ENCODE measurements at places on chromosomes 13 and 19.

DNA sequence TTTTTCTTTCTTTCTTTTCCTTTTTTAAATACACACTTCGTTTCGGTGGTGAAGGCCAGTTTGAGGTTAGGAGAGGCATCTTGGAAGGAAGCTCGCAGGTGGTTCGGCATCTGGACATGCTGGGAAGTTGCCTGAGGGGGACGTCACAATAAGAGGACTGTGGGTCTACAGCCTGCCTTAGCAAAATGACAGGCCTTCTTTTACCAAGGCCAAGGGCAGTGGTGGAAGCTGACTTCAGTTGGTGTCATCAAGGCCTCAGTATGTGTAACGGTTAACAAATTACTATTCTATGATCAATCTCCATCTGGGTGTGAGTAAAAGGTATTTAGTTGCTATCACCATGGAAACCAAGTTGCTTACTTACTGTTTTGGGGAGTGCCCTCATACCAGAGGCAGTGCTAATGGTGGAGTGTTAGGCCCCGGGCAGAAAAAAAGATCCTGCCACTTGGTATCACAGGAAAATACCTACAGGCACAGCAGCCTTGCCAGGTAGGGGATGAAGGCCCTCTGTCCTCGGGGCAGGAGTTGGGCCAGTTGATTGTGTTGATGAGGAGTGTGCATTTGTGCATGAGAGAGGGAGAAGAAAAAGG, 10.3 kb downstream of the ACTN4 start:
- DNase-seq = no peak

GRCh38 chr19:38142176-38143035, 81.6 kb downstream of the DPF1 start:
- DNase-seq = peak; percentile 9

DNA sequence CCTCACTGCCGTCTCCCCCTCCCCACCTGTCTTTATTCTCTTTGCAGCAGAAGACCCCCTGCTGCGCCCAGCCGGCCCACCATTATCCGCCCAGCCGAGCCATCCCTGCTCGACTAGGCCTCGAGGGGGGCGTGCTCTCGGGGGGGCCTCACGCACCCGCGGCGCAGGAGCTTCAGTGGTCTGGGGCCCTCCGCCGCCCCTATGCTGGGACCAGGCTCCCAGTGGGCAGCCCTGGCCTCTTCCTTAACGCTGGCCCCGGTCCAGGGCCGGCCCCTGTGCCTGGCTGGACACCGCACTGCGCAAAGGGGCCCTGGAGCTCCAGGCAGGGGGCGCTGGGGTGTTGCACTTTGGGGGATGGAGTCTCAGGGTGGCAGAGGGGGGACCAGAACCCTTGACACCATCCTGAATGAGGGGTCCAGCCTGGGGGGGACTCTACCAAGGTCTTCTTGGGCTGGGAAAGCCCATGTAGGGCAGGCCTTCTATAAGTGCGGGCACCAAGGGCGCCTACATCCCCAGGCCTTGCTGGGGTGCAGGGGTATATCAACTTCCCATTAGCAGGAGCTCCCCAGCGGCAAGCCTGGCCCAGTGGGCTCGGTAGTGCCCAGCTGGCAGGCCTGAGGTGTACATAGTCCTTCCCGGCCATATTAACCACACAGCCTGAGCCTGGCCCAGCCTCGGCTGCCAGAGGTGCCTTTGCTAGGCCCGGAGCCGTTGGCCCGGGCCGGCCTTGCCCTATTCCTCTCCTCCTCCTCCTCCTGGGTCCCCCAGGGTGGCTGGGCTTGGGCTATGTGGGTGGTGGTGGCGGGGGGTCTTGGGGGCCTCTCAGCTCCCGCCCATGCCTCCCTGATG, 4.9 kb downstream of the TMED1 start:
- no peak for DNase-seq

DNA sequence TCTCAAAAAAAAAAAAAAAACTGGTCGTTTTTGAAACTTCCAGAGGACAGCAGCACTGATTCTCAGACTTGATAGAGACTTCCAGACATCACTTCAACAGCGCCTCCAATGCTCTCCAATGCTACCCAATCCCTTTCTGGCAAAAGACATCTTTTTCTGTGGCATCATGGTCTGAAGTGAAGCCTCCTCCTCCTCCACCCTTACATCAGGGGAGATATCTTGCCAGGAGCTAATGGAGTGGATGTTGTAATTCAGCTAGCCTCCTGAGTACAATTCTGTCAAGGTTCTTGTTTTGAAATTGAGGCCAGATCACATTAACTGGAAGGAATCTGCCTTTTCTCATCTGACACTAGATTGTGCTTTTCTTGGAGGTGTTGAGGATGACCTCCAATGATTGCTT, 24.2 kb downstream of the FXYD5 start:
- DNase-seq = no peak

GRCh38 chr13:44660050-44660449, 83.9 kb upstream of the TSC22D1 start:
- DNase-seq = no peak

GRCh38 chr19:52741951-52742485, 7.2 kb upstream of the ZNF611 start:
- no peak for DNase-seq

DNA sequence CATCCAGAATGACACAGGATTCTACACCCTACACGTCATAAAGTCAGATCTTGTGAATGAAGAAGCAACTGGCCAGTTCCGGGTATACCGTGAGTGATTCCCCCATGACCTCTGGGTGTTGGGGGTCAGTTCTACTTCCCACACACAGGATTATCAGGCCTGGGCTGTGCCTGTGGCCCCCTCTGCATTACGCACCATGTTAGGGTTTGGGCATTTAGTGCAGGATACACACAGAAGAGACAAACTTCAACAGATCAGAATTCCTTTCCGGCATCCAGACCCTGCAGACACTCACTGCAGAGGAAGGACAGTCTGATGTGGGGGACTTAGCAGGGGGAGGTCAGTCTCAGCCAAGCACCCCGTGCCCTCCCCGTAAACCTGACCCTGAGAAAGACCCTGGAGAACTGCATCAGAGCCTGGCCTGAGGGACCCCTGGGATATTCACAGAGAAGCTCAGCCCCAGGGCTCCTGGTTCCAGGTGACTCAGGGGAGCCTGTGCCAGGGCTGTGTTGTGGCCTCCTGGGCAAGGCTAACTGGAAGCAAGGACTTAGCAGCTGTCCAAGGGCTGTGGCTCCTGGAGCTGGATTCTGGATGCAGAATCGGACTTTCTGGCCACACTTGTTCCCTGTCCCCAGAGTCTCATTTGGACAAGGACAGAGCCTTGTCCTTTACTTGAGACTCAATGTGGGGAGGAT, 1.7 kb downstream of the CEACAM5 start:
- DNase-seq = no peak

DNA sequence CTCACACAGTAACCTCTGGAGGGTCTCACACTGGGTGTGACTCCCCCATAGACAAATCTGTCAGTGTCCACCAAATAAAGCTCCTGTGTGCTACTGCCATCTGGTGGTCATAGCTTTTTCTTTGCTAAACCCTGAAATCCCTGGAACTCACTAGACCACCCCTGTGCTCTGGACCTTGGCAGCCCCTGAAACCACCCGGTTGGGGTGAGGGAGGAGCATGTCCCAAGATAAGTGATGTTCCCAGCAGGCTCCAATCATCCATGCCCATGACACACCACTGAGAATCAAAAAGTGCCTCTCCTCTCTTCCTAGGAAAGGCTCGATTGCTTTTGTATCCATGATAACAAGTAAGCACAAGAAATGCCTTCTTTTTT, 6.5 kb upstream of the HSD17B14 start:
- peak; percentile 29 for DNase-seq

DNA sequence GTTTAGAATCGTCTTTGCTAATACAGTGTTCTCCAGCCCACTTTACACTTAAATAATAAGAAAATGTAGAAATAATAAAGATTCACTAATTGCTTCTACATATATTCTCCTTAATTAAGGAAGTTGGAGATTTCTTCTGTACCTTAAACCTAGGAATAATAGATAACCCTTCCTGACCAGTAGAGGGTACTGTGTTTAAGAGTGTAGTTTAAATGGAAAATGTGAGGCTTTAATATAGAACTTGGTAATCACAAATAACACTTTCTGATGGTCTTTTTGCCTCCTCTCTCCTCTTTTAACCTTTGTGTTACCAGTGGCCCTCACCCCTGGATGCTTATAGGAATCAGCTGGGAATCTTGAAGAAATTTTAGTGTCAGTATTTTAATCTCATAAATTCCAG, 20.7 kb downstream of the POMP start:
- DNase-seq = no peak

- DNase-seq = no peak
Measured at GRCh38 chr13:27474751-27475268, 24.4 kb upstream of the MTIF3 start.

- no peak for DNase-seq
Measured at GRCh38 chr13:43362556-43362955, 339.2 kb downstream of the DNAJC15 start.

GRCh38 chr19:12946731-12947496, 1.3 kb downstream of the RAD23A start:
- DNase-seq = no peak

GRCh38 chr19:30071871-30072270, 129.8 kb downstream of the URI1 start:
- DNase-seq = no peak

DNA sequence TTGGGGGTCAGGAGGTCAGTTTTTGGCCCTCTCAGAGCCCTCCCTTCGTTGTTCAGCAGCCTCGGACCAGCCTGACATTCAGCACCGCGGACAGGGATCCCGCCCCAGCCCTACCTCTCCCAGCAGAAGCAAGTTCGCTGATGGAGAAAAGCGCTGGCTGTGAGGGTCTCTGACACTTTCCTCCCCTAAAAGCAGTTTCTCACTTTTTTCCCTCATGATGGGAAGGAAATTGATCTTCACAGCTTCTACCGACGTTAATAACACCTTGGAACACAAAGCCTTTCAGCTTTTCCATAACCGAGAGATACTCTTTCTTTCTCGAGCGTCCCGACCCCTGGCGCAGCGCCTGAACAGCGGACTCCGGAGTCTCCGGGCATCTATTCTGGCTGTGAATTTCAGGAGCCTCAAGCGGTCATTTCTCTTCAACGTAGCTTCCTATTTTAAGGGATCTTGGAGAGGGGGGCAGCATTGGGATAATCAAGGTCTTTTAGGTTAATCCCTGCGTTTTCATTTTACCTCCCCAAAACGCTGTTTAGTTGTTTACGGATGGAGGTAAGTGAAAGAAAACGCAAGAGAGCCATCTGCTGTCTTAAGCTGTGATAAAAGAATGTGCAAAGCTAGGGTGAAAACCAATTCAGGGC, 467.2 kb downstream of the ITGBL1 start:
- no peak for DNase-seq

DNA sequence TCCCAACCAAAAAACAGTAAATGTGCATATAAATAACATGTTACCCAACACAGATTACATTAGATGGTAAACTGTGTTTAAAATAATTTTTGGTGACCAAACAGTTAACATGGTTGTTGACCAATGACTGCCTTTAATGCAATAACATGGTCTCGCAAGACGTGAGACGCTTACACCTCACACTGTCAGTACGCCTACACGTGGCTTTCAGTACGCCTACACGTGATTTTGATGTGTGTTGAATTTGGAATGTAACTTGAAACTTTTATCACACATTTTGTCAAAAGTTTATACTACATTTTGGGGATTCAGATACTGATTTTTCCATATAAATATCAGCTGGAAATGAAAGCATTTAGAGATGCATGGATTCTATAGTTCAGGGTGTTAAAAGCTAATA, 32.0 kb downstream of the SLC7A9 start:
- DNase-seq = no peak

- DNase-seq = no peak
Measured at GRCh38 chr13:75226733-75227435, 255.1 kb downstream of the TBC1D4 start.

DNA sequence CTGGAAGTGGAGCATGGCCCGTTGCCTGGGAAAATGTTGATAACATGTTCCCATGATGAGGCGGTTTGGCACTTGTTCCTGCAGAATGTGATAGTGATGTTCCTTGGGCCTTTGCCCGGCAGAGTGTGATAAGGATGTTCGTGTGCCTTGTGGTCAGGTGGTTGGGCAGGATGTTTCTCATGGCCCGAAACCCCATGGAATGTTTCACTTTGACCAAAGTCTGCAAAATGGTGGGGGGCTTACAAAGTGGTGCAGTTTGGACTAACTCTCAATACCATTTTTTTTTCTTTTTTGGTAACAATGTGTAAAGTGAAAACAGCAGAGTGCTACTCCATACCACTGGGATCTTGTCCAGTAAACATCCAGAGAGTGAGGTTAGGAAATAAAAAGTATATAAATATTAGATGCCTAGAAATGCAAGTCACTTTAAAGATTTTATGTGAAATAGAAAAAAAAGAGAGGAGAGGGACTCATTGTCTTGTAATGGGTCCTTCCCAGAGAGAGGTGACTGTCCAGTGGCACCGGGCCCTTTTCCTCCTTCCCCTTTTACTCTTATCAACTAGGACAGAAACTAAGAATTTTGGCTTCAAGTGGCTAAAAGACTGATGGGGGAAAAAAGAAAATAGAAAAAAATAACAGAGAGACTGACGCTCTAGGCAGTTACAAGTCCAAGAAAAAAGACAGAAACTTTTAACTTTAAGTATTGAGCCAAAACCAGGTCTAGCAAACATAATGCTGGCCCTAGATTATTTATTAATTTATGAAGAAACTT, 5.7 kb downstream of the FPR3 start:
- no peak for DNase-seq

GRCh38 chr13:99896369-99897075, 75.0 kb downstream of the ZIC5 start:
- no peak for DNase-seq

GRCh38 chr13:21139374-21139773, 37.0 kb downstream of the SKA3 start:
- no peak for DNase-seq

DNA sequence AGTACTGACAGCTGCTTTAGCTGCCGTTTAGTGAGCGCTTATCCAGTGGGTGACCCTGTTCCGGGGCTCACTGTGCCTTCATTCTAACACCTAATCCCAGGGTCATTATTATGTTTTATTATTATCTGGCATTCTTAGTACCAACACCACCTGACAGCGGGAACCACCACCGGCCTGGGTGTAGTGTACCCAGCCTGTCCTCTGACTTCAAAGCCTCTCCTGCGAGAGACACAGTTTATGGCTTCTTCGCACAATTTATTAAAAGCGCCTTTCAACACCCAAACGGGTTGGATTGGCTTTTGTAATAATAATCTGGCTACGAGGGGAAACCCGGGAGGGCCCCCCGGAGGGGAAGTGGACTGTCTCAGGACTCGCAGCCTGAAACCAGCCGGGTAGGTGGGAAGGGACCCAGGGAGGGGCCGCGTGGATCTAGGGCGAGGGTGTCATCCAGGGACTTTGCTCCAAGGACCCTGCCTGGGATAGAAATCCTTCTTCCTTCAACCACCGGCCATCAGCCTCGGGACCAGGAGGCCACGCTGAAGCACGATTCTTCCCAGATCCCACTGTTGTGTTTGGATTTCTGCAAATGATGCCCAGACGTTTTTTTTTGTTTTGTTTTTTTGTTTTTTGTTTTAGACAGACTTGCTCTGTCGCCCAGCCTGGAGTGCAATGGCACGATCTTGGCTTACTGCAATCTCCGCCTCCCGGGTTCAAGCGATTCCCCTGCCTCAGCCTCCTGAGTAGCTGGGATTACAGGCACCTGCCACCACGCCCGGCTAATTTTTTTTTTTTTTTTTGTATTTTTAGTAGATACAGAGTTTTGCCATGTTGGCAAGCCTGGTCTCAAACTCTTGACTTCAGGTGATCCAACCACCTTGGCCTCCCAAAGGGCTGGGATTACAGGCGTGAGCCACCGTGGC, 1.6 kb upstream of the ZBTB7A start:
- DNase-seq = no peak

GRCh38 chr13:113187263-113187669, 21.2 kb downstream of the PCID2 start:
- DNase-seq = peak; percentile 43
